Activated T-cell treated with anti-CD3 and anti-CD28 coated beads, Interleukin-2, amount 50 U/mL, for 72 hours (primary cell): ENCODE measurements at places on chromosomes 3 and 15.
A peak's percentile ranks its signal among the peaks of the same experiment; 100 is the strongest.

GRCh38 chr3:19106307-19106706 is 42.0 kb upstream of the KCNH8 start:
- H3K27ac ChIP-seq, result no peak overlapping the region
- no peaks in the 10 kb centered on the region for H3K4me1 ChIP-seq
- H3K27me3 ChIP-seq, result peaks cover 6% of the 10 kb centered on the region
- no peak overlapping the region for H3K4me3 ChIP-seq

DNA sequence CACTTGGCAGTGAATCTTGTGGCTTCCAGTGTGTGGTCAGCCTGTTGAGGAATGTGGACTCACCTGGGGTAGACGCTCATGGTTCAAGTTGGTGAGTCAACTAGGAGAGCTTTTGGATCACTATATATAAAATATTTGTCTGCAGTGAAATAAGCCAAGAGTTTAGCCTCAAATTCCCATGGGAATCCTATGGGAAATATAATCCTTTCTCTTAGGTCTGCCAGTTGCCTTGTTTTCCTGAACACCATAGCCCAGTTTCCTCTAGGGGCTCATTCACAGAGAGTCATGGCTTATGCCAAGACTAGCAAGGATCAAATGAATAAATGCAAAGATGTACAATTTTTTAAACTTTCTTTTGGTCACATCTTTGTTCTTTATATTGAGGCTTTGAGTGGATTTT is 100.1 kb upstream of the NPHP3 start:
- H3K4me1 ChIP-seq, result no peaks in the 10 kb centered on the region
- no peak for DNase-seq
- H3K27ac ChIP-seq, result no peak overlapping the region
- no peak overlapping the region for H3K4me3 ChIP-seq
- peaks cover 6% of the 10 kb centered on the region for H3K27me3 ChIP-seq
- H3K36me3 ChIP-seq, result no peaks in the 10 kb centered on the region

- H3K36me3 ChIP-seq, result no peaks in the 10 kb centered on the region
- no peak overlapping the region for H3K4me3 ChIP-seq
- H3K27ac ChIP-seq, result no peak overlapping the region
- peaks cover 11% of the 10 kb centered on the region for H3K4me1 ChIP-seq
- DNase-seq, result no peak
- no peaks in the 10 kb centered on the region for H3K27me3 ChIP-seq
Measured at GRCh38 chr3:69113536-69113935, 8.9 kb downstream of the LMOD3 start.

- no peak overlapping the region for H3K27ac ChIP-seq
- DNase-seq, result no peak
- no peaks in the 10 kb centered on the region for H3K27me3 ChIP-seq
- H3K4me1 ChIP-seq, result no peaks in the 10 kb centered on the region
- no peaks in the 10 kb centered on the region for H3K36me3 ChIP-seq
Measured at GRCh38 chr3:169091196-169091823, 572.2 kb downstream of the MECOM start.

- H3K36me3 ChIP-seq, result no peaks in the 10 kb centered on the region
- no peaks in the 10 kb centered on the region for H3K4me1 ChIP-seq
- H3K27ac ChIP-seq, result no peak overlapping the region
- no peak overlapping the region for H3K4me3 ChIP-seq
- peaks cover 22% of the 10 kb centered on the region for H3K27me3 ChIP-seq
Measured at GRCh38 chr3:189985948-189986347, 134.7 kb downstream of the P3H2 start.

DNA sequence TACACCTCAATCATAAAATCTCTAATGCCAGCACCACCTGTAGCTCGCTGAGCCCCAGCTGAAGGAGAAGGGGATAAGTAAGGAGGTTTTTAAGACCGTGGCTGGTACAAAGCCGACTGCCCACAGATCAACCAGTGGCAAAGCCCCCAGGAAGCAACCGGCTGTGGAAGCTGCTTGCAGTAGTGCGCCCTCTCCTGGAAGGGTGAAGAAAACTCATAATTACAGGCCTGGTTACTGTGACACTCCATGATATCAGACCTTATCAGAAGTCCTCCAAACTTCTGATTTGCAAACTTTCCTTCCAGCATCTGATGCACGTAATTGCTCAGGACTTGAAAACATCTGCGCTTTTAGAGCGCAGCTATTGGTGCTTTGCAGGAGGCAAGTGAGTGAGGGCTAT is 63.1 kb upstream of the MCTP2 start:
- H3K27ac ChIP-seq, result no peak overlapping the region
- peak; percentile 22 for DNase-seq
- peaks cover 17% of the 10 kb centered on the region for H3K27me3 ChIP-seq
- H3K4me3 ChIP-seq, result no peak overlapping the region
- peaks cover 4% of the 10 kb centered on the region for H3K36me3 ChIP-seq
- H3K4me1 ChIP-seq, result peaks cover 6% of the 10 kb centered on the region

- no peak for DNase-seq
- peaks cover 5% of the 10 kb centered on the region for H3K36me3 ChIP-seq
- H3K4me3 ChIP-seq, result no peak overlapping the region
- no peaks in the 10 kb centered on the region for H3K27me3 ChIP-seq
- H3K4me1 ChIP-seq, result no peaks in the 10 kb centered on the region
Measured at GRCh38 chr3:143650827-143651226, 197.4 kb downstream of the SLC9A9 start.

DNA sequence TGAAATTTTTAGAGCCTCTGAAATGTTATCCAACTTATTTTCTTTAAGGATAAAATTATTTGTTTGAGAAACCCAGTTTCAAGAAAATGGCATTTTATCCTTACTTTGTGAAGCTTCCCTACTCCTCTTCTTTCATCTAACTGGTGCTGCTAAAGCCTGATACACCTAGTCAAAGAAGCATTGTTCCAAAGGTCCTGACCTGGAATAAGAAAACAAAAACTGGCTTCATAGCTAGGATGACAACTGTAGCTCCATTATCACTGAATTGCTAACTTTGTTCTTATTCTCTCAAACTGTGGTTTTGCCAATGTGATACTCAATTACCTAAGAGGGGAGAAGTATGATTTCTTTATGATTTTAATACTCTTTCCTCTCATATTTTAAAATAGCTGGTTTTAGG is 27.6 kb upstream of the ATP2C1 start:
- DNase-seq, result no peak
- H3K4me3 ChIP-seq, result no peak overlapping the region
- H3K4me1 ChIP-seq, result no peaks in the 10 kb centered on the region
- peaks cover 3% of the 10 kb centered on the region for H3K27me3 ChIP-seq
- no peak overlapping the region for H3K27ac ChIP-seq
- no peaks in the 10 kb centered on the region for H3K36me3 ChIP-seq

GRCh38 chr3:150870406-150870805 is 34.8 kb downstream of the MINDY4B start:
- no peak overlapping the region for H3K4me3 ChIP-seq
- no peaks in the 10 kb centered on the region for H3K36me3 ChIP-seq
- no peak overlapping the region for H3K27ac ChIP-seq
- H3K27me3 ChIP-seq, result peaks cover 20% of the 10 kb centered on the region
- peaks cover 9% of the 10 kb centered on the region for H3K4me1 ChIP-seq

GRCh38 chr15:48855501-48856440 is 22.2 kb upstream of the EID1 start:
- no peaks in the 10 kb centered on the region for H3K4me1 ChIP-seq
- no peak for DNase-seq
- H3K4me3 ChIP-seq, result no peak overlapping the region
- no peak overlapping the region for H3K27ac ChIP-seq

DNA sequence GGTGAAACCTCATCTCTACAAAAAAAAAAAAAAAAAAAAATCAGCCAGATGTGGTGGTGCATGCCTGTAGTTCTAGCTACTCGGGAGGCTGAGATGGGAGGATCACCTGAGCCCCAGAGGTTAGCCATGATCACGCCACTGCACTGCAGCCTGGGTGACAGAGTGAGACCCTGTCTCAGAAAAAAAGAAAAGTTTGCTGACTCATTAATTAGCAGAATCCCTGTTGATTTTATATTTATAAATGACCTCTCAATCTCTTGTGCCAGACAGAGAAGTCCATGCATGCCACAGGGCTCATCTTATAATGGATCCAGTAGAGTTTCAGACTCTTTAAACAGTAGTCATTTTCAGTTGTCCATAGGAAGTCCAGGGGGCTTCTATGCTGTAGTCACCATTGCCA is 32.9 kb downstream of the ABHD6 start:
- H3K27ac ChIP-seq, result no peak overlapping the region
- H3K36me3 ChIP-seq, result no peaks in the 10 kb centered on the region
- H3K27me3 ChIP-seq, result no peaks in the 10 kb centered on the region
- peaks cover 29% of the 10 kb centered on the region for H3K4me1 ChIP-seq
- no peak overlapping the region for H3K4me3 ChIP-seq
- DNase-seq, result no peak

- no peaks in the 10 kb centered on the region for H3K27me3 ChIP-seq
- peaks cover 27% of the 10 kb centered on the region for H3K4me1 ChIP-seq
- H3K27ac ChIP-seq, result no peak overlapping the region
- H3K4me3 ChIP-seq, result no peak overlapping the region
Measured at GRCh38 chr3:113602836-113603235, 70.5 kb downstream of the SIDT1 start.

GRCh38 chr15:24819680-24820079 is 135.1 kb upstream of the SNRPN start:
- H3K27ac ChIP-seq, result no peak overlapping the region
- H3K4me1 ChIP-seq, result no peaks in the 10 kb centered on the region

DNA sequence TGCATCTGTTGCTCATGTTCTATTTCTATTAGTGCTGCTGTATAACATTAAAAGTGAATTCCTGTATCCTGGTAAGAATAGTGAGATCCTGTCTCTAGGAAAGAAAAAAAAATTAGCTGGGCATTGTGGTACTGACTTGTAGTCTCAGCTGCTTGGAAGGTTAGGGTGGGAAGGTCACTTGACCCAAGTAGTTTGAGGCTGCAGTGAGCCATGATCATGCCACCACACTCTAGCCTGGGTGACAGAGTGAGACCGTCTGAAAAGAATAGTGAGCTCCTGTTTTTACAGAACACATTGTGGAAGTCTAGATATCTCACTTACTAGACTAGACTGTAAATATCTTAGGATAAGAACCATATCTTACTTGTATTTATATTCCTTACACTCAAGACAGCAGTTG is 4.6 kb downstream of the ATP11B start:
- no peak for DNase-seq
- peaks cover 35% of the 10 kb centered on the region for H3K4me1 ChIP-seq
- peak overlapping the region; percentile 59 for H3K27ac ChIP-seq
- no peaks in the 10 kb centered on the region for H3K27me3 ChIP-seq
- no peak overlapping the region for H3K4me3 ChIP-seq

DNA sequence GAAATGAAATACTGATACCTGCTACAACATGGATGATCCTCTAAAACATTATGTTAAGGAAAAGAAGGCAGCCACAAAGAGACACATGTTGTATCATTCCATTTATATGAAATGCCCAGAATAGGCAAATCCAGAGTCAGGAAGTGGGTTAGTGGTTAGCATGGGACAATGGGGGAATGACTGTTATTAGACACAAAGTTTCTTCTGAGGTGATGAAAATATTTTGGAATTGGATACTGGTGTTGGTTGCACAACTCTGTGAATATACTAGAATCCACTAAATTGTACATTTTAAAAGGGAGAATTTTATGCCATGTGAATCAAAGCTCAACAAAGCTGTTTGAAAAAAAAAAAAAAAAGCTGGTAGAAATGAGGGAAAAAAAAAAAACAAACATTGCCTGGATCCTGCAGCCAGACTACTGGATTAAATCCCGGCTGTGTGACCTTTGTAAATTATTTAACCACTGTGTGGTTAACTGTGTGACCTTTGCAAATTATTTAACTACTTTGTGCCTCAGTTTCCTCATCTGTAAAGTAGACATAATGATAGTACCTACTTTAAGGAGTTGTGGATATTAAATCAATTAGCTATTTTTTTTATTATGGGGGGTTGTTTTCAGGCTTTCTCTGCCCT is 75.6 kb upstream of the PRICKLE2 start:
- H3K27ac ChIP-seq, result no peak overlapping the region
- no peaks in the 10 kb centered on the region for H3K36me3 ChIP-seq
- H3K27me3 ChIP-seq, result no peaks in the 10 kb centered on the region
- H3K4me3 ChIP-seq, result no peak overlapping the region
- DNase-seq, result no peak

DNA sequence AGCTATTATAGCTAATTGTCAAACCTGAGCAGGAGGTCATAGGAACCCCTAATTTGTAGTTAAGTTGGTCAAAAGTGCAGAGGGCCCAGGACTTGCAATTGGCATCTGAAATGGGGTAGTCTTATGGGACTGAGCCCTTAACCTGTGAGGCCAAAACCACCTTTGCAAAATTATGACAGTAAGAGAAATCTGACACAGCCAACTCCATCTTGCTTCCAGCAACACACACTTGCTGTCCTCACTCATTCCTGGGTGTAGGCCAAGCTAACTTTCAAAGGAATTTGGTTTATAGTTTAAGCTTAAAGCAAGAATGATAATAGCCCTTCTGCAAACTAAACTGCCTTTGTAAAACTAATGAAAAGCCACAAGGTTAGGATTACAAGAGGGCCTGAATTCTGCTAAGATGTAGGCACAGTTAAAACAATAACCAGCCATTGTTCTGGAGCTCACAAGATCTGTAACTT is 57.6 kb upstream of the FRMD4B start:
- H3K4me3 ChIP-seq, result peak overlapping the region; percentile 5
- H3K27me3 ChIP-seq, result peaks cover 12% of the 10 kb centered on the region
- no peaks in the 10 kb centered on the region for H3K36me3 ChIP-seq
- peaks cover 56% of the 10 kb centered on the region for H3K4me1 ChIP-seq

GRCh38 chr3:24624938-24625681 is 130.5 kb upstream of the THRB start:
- no peak overlapping the region for H3K27ac ChIP-seq
- H3K4me1 ChIP-seq, result no peaks in the 10 kb centered on the region
- H3K36me3 ChIP-seq, result no peaks in the 10 kb centered on the region
- no peak overlapping the region for H3K4me3 ChIP-seq

DNA sequence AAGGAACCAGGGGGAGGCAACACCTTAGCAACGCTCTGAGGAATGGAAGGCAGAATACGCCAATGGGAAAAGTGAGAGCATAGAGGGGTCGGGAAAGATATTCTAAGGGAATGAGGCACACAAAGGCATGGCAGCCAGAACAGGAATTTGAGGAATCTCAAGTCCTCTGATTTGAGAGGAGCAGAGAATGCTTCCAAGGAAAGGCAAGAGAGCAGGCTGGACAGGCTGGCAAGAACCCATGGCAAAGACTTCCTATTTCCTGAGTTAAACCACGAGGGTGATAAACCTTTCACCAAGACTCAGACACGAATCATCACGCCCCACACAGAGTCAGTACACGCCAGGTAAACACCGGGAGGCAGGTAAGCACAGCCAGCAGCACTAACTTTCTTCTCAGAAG is 109.8 kb downstream of the IGF2BP2 start:
- H3K4me1 ChIP-seq, result no peaks in the 10 kb centered on the region
- H3K36me3 ChIP-seq, result no peaks in the 10 kb centered on the region
- no peak overlapping the region for H3K27ac ChIP-seq
- peaks cover 13% of the 10 kb centered on the region for H3K27me3 ChIP-seq
- no peak overlapping the region for H3K4me3 ChIP-seq
- no peak for DNase-seq

GRCh38 chr15:85541744-85542143 is 161.3 kb downstream of the AKAP13 start:
- H3K36me3 ChIP-seq, result peaks cover 3% of the 10 kb centered on the region
- peaks cover 78% of the 10 kb centered on the region for H3K4me1 ChIP-seq
- H3K4me3 ChIP-seq, result peak overlapping the region; percentile 42

DNA sequence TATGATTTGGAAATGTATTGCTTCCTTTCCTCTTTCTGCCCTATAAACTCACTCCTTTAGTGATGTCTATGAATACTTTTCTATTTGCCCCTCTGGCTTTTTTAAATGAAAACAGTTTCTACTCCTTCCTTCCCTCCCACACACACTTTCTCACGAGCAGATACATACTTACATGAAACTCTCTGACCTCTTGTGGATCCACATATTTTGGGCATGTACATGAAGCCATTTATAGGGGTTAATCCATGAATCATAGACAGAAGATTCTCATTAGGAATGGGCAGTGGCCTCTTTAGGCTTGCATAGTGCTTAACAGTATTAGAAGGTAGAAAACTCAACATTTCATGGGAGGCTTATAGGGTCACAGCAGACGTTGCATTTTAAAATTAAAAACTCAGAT is 24.8 kb downstream of the ANAPC13 start:
- H3K4me3 ChIP-seq, result no peak overlapping the region
- no peaks in the 10 kb centered on the region for H3K4me1 ChIP-seq
- DNase-seq, result no peak
- H3K27me3 ChIP-seq, result peaks cover 27% of the 10 kb centered on the region
